Cardiac muscle cell (in vitro differentiated cells and primary cell): ENCODE measurements at places on chromosomes 2 and 18. TPM values are rescaled to one million over a fixed set of nuclear protein-coding genes. Genes with fewer than 3 reads are reported as not detected.

DUSP2 gene
- 1.0 and 2.2 TPM in 2 replicates for polyA plus RNA-seq

- DNase-seq, result no peak
Measured at GRCh38 chr2:182422864-182423263, 4.0 kb downstream of the PDE1A start.

DNA sequence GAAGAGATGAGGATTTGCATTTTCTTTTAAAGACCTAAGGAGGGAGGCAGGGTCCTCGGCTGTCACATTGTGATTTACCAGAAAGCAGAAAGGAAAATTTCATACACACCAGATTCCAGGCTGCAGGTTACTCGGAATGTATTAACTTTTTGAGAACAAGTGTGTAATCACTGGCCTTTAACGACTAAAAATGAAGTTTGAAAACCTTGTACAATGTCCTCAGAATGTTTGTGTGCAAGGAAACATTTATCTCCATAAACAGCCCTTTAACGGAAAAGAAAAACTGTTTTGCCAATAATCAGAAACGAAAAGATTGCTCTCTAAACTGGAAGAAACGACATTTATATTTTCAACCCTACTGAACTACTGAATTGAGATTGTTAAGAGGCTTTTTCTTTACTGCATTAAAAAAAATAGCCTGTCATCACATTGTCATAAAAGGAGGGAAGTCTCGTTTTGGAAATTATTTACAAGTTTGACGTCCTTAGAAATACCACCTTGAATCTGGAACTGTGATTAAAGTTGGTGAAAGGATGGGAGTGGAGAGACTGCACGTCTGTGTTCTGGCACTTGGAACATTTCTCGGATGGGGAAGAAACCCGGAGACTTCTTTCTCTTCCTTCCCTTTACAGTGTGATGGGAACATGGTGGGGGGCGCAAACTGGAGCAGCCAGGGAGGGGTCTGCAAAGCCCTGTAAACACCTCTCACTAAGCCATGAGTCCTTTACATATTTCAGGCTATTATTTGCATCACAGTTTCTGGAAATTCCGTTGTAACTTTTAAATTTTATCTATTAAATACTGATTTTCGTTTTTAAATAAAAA lies 134.1 kb upstream of the SIX3 start:
- DNase-seq, result no peak

GRCh38 chr2:120976501-120977307 lies 241.0 kb downstream of the GLI2 start:
- no peak for DNase-seq

- peak; percentile 39 for DNase-seq
Measured at GRCh38 chr2:38185012-38185491, 109.1 kb upstream of the CYP1B1 start.

DNA sequence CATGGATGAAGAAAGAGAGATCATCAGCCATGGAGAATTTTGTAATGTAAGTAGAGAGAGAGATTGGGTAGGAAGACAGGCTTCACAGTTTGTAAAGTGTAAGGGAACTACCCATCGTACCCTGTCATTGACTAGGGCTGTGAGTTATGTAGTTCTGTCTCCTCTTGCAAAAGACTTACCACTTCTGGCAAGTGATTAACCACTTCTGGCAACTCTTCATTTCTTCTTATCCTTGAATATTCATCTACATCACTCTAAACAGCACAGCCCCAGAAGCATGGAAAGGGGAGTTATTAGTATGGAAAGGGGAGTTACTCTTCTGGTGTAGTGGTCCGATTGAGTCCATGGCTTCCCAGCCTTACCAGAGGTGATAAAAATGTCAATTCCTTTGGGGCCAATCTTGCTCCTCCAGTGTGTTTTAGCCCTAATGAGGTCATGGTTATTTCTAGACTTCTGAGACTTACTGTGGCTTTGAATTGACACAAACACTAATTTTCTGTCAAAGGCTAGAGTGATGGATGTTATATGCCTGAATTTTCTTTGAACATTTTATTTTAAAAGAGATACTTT lies 52.0 kb downstream of the STAT1 start:
- peak; percentile 79 for DNase-seq

DNA sequence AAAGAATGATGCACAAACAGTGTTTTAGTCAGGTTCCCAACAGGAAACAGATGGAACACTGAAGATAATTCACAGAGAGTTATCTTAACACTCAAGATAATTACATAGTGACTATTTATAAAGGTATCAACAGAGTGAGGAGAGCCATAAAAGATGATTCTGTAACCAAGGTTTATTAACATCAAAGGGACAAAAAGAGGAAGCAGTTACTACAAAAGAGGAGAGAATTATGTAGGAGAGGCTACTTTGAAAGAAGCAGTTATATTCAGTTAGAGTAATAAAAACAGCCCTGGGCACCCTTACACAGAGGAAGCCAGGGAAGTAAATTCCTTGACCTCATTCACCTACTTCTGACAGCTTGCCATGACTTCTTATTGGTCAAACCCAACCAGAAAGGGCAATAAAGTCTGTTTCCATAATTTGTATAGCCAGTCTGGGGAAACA lies 326.5 kb upstream of the SLC39A10 start:
- no peak for DNase-seq

- peak; percentile 10 for DNase-seq
Measured at GRCh38 chr2:154623819-154624218, 74.7 kb upstream of the KCNJ3 start.

DNA sequence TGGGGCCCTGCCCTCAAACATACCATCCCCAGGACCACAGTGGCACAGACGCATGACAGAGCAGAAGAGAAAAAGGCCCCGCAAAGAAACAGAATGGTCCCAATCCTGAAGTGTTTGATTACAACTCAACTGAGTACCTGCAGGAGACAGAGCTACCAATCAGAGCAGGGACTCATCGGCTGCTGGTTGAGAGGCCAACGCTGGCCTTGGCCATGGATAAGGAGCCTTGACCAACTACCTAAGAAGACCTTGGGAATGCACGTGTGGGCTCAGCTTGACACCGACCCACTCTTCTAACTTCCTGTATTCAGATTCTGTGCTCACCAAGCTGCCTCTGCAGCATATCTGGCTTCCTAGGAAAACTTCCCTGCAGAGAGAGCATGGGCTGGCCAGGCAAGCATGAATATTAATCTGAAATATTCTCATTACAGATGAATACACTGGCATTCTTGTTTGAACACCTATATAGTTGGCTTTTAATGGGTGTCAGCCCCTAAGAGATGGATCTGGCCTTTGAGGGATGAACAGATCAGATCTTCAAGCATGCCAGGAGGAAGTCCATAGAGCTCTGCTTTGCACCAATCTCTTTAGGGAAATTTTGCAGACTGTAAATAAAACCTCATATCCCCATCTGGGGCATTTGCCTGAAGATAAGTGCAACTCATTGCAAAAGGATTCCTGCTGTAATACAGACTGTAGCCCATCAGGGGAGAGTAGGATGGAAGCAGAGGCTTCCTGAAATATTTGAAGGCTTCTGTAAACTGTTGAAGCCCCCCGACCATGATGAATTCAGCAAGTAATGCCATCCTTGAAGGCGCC lies 135.4 kb downstream of the BCL2 start:
- no peak for DNase-seq

GRCh38 chr2:170836027-170836426 lies 19.3 kb downstream of the GAD1 start:
- no peak for DNase-seq

GRCh38 chr2:80515964-80516363 lies 211.4 kb upstream of the LRRTM1 start:
- no peak for DNase-seq
